NAMALWA (cell line): ENCODE measurements at places on chromosomes 4 and X.

DNA sequence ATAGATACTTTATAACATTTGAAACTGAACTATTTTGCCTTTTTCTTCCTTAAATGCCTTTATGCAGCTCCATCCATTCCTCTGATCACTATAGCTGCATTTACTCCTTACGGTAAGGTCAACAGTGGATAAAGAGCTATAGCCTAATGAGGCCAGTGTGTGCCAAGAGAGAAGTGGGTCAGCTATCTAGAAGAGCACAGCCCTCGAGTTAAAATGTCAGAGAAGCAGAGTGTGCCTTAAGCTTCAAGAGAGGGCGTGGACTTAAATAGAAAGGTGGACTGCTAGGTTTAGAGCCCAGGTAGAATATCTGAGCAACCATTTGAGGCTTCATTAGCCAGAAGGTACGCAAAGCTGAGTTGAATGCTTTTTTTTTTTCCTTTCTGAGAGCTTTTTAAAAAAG lies 347.4 kb downstream of the BMPR1B start:
- DNase-seq, result no peak

- no peak for DNase-seq
Observed at GRCh38 chr4:15153662-15154061, 151.4 kb downstream of the CPEB2 start.

DNA sequence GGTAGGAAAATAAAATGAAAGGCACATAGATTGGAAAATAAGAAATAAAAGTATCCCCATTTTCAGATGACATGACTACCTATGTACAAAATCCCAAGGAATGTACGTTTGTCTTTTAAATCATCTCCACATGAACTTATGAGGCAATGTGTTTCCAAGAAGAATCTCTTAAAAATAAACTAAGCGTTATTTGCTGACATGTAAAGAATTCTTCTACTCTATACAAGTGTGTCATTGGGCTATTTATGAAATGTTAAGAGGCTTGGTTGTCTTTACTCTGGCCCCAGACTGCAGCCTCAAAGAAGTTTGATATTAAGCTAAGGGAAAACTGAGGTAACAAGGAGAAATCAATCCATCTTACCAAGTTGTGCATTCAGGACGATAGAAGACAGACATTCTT lies 17.1 kb downstream of the BEX3 start:
- no peak for DNase-seq

DNA sequence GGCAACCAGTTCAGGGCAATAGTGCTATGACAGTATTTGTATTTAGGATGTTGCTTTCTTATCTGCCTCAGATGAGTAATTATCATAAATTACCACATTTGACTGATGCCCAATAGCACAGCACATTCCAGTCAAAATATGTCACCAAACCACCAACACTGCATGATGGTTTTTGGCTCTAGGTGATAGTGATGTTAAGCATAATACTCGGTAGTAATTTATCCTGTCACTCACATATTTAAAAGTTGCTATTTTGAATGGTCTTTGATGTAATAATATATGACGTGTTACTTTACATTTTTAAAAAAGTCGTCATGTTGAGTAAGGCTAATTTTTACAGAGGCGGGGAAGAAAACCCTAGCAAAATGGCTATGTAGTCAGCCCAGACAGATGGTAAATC lies 42.5 kb downstream of the UNC5C start:
- DNase-seq, result no peak

- no peak for DNase-seq
Observed at GRCh38 chrX:134847133-134847532, 143.7 kb upstream of the SMIM10 start.

DNA sequence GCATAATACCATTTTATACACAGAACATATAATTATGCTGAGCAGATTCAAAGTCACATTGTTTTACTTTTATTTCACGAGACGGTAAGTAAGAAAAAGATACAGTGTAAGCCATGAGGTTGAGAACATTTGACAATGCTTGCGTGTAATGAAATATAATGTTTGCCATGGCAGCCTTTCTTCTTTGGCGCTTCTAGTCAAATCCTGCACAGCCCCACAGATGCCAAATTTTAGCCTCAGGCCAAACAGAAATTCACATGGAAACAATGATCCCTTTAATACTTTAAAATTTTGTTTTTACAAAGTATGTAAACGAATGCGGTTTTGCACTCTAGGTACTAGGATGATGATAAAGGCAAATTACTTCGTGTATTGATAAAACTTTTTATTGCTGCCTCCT lies 502.7 kb upstream of the SMIM31 start:
- no peak for DNase-seq

- DNase-seq, result peak; percentile 67
Observed at GRCh38 chrX:132022198-132022966, 720 bp upstream of the STK26 start.

DNA sequence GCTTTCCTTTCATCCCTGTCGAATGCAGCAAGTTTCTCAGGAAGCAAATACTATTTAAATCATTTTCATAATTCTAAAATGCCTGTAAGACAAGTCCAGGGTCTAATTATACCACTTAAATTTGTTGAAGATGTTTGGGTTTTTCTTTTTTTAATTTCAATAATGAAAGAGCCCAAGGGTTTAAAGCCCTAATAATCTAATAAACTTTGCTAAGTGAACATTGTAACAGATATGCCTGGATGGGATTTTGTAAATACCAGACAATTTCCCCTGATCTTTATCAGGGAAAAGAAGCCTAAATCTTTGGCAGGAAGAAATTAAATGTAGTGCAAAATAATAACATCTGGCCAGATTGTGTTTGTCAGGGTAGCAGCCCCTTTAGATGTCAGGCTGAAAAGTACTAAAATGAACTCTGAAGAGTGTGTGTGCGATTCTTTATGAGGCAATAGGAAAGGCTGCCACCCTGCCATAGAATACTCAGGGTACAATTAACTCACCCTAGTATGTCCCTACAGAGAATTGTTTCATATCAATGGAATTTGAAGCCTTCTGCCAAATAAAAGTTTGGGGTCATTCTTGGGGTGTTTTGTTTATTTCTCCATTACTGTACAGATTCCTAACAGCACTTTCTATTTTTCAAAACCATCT lies 45.6 kb downstream of the GPC3 start:
- DNase-seq, result no peak

GRCh38 chr4:118826723-118827444 lies 9.0 kb downstream of the SEC24D start:
- no peak for DNase-seq

- no peak for DNase-seq
Observed at GRCh38 chr4:123699880-123700771, 303.5 kb downstream of the SPRY1 start.

DNA sequence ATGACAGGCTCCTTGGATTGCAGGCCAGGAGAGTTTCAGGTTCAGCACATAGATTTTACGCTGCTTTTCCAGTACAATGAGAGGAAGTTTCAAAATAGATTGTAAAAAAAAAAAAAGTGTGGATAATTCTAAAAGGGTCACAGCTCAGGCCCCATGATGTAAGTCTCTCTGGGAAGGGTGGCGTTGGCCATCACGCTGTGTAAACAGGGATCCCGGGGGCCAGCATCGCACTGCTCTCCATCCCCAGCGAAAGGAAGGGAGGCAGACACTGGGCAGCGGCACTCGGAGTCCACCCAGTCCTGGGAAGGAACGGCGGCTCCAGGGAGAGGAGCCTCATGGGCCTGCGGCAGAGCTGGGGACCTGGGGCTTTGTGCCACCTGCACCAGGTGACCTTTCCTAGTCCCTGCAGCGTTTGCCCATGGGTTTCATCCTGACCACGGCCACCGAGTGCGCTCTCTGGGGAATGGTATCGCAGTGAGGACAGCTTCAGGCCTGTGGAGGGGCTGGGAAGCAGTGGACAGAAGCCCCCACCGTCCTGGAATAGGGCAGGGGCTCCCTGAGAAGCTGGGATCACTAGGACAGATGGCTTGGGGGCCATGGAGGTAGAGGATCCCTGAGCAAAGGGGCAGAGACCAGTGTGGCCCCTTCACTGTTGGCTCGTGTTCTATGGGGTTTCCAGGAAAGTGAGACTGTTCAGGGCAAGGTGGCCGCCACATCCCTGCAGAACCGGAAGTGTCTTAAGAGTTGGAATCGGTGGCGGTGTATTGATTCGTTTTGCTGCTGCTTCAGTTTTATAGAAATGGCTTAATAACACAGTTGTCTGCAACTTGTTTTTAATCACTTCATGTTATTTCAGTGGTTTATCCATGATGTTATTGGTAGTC lies 38.9 kb downstream of the RGS12 start:
- DNase-seq, result no peak

- no peak for DNase-seq
Observed at GRCh38 chr4:69831646-69832325, 28.2 kb downstream of the SULT1E1 start.

- DNase-seq, result no peak
Observed at GRCh38 chr4:113996599-113997177, 17.2 kb upstream of the ARSJ start.

DNA sequence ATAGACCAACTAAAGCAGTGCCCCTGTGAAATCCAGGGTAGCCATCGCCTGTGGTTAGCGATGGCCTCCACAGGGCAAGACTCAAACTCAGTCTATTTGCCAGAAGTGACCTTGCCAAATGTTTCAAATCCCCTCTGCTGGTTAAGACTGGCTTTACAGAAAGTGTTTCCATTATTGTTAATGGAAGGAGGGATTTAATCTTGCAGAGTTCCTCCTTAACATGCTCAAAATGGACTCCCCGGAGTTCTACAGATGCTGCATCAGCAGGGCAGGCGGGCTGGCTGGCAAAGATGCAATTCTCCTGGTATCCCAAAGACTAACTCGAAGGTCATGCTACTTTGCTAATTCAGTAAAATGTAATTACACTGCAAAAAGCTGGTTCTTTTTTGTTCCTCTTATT lies 313.0 kb upstream of the SLC7A11 start:
- peak; percentile 8 for DNase-seq

DNA sequence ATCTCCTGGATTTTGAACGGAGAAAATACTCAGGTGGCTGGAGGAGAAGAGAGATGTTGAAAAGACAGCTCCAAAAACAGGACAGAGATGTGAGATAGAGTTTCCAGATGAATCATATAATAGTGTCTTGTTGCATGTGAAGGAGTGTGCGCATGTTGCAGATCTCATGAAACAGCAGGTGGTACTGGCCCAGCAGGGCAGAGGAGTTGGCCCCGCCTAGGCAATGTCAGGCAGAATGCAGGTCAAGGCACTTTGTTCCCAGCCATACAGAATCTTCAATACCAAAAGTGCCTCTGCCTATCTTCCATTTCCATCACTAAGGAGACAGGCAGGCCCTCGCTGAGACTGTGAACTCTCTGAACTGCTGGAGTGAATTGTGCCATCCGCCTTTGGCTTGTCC lies 63.9 kb upstream of the FAT1 start:
- DNase-seq, result no peak

- no peak for DNase-seq
Observed at GRCh38 chrX:74490247-74490646, 69.0 kb downstream of the SLC16A2 start.

- DNase-seq, result no peak
Observed at GRCh38 chr4:185852961-185853360, 41.0 kb upstream of the SORBS2 start.

- peak; percentile 66 for DNase-seq
Observed at GRCh38 chrX:68732906-68733493, 85.5 kb downstream of the STARD8 start.

DNA sequence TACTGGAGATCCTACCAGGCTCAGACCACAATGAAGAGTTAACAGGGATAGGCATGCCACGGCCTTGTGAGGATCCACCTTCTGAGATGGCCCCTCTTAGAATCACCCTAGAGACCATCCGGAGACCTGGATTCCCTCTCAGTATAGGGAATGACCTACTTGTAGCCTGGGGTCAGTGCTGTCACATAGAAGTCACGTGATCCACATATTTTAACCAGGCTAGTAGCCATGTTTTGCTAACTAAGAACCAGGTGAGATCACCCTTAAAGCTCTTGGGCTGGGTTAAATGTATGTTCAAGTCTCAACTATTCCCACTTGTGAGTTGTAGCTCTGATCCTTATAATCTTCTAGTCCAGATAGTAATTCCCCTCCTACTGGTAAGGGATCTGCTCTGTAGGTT lies 215.4 kb downstream of the CCNG2 start:
- no peak for DNase-seq

- DNase-seq, result no peak
Observed at GRCh38 chr4:39642885-39643552, 4.4 kb upstream of the SMIM14 start.

DNA sequence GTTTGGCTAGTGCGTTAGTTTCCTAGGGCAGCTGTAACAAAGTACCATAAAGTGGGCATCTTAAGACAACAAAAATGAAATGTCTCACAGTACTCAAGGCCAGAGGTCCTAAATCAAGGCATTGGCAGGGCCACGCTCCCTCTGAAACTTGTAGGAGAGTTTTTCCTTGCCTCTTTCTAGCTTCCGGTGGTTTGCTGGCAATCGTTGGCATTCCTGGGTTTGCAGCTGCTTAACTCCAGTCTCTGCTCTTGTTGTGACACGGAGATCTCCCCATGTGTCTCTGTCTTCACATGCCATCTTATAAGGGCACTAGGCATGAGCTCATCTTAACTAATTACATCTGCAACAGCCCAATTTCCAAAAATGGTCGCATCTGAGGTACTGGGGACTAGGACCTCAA lies 362.0 kb upstream of the BOD1L1 start:
- DNase-seq, result no peak

DNA sequence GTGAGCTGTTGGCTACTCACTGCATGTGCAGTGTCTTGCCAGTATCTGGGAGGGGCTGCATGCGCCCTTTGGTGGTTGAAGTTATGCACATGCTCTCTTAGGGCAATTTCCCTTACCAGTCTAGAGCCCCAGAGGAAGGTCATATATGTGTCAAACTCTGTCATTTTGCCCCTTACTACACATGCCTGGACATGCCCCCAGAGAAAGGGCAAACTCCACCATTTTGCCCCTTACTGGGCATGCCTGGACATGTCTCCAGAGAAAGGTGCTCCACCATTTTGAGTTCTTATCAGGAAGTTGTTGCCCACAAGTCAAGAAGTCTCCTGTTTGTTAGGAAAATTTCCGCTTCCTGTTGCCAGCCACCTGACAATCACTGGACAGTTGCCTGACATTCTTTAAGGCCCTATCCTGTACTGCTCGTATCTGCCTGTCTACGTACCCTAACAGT lies 56.4 kb upstream of the PLAC8 start:
- no peak for DNase-seq

- no peak for DNase-seq
Observed at GRCh38 chrX:28351801-28352200, 235.4 kb upstream of the IL1RAPL1 start.

GRCh38 chrX:48021026-48021900 lies 14.5 kb downstream of the SPACA5 start:
- DNase-seq, result peak; percentile 81

DNA sequence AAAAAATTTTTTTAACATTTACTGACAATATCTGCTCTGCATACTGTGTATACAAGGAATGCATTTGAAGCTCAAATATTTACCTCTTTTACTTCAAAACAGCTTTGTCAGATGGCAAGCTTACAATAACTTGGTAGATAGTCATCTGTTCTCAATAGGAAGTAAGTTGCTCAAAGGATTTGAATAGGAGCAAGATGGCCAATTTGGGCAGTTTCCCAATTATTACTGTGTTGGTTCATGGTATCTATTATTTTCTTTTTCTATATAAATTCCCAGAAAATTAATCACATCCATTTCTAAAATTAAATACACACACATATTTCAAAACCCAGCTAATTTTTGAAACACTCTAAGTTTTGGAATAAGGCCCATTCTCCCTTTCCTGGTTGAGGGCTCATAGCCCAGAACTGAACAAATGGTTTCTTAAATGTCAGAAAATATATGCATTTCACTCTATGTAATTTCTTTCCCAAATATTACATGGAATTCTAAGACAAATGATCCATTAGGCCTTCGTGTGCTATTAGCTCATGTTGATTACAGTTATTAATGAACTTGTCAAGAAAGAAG lies 60.2 kb upstream of the BLTP1 start:
- DNase-seq, result no peak
